ENCODE measurements at places on chromosomes 4 and X.

GRCh38 chr4:2172627-2173231 is 69.2 kb downstream of the HAUS3 start:
- DNase-seq = no peak

DNA sequence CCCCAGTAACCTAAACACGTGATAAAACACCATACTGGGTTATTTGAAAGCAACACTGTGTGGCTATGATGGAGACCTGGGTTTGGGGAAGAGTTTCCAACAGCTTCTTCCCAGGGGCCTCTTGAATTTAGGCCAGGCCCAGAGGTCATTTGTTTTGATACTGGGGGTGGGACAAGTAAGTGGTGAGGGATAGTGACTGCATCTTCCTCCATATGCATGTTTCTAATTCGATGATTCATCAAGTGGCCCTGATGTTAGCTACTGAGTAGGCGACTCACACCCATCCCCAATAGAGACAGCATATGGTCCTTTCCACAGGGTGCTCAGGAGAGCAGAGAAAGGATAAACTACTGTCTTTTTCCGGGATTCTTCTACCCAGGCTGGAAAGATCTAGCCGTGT is 2.7 kb downstream of the NDP start:
- DNase-seq = no peak

DNA sequence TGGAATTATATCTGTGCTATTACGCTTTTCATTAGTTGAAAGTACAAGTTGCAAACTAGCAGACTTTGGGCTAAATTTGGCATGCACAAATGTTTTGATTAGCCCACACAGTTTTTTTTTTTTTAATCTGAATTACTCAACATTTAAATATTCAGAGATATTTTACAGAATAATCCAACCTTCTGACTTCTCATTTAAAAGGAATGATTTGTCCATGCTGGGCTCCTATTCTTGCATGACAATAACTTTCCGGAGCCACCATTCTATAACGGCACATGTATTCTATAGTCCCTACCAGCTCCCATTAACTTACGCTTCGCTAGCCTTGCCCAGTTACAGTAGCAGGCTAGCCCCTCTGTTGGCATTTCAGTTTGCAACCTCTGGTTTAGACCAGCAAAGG is 219.3 kb upstream of the FTHL17 start:
- DNase-seq = no peak

GRCh38 chr4:118356731-118357130 is 3.9 kb upstream of the PRSS12 start:
- DNase-seq = no peak

GRCh38 chr4:167555338-167556022 is 321.2 kb upstream of the SPOCK3 start:
- no peak for DNase-seq

DNA sequence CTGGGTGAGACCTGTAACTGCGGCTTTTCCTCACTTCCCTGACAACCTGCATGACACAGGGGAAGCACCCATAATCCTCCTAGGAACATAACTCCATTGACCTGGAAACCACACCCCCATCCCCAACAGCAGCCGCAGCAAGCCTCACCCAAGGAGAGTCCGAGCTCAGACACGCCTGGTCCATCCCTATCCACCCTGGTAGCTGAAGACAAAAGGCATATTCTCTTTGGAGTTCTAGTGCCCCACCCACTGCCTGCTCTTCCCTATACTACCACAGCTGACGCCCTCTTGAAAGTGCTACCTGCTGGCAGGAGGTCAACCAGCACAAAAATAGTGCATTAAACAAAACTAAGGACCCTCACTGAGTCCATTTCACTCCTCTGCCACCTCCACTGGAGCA is 1080.9 kb upstream of the IGFBP7 start:
- DNase-seq = no peak

DNA sequence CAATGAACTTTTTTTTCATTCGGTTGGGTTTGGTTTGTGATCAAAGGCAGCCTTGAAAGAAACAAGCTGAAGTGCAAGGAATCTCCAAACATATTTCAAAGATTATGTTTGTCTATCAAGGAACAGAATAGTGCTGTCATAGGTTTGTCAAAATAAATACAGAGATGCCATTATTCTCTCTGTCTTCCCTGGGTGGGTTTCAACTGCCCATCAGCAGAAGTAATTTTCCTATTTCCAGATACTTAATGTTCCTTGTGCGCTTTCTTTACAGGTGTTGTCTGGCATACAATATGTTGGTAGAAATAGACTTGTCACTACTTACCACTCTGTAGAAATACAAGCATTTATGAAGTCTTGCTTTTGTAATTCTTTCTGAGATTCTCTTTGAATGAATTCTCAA is 294.9 kb downstream of the PDHA2 start:
- no peak for DNase-seq

- no peak for DNase-seq
Measured at GRCh38 chr4:10160281-10160856, 43.8 kb upstream of the WDR1 start.

DNA sequence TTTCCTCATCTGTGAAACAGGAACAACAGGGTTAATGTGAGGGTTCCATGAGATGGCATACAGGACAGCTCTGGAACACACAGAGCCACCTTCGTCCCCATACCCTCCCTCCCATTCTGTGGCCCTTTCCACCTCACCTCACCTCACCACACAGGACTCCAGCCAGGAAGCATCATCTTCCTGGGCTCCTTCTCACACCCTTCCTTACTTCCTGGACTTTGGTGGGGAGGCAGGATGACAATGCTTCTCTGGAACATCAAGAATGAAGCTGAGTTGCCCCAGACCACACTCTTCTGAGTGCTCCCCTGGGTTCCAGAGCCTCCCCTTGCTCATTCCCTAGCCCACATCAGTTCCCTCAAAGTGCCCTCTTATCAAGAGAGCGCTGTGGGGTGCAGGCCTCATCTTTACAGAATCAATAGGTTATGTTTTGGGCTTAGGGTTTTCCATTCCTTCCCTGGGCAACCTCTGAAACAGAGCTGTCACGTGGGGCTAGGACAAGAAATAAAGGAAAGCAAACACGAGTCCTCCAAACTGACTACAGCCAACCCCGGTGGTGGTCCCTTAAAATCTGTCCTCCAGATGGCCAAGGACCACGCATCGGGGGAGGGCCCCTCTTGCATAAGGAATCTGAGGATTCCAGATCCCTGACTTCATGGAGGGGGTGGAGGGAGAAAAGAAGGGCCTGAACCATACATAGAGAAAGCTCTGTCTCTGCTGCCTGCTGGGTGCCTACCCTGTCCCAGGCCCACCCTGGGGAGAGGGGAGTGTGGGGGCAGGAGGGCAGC is 74.4 kb upstream of the ATP6AP2 start:
- DNase-seq = no peak

DNA sequence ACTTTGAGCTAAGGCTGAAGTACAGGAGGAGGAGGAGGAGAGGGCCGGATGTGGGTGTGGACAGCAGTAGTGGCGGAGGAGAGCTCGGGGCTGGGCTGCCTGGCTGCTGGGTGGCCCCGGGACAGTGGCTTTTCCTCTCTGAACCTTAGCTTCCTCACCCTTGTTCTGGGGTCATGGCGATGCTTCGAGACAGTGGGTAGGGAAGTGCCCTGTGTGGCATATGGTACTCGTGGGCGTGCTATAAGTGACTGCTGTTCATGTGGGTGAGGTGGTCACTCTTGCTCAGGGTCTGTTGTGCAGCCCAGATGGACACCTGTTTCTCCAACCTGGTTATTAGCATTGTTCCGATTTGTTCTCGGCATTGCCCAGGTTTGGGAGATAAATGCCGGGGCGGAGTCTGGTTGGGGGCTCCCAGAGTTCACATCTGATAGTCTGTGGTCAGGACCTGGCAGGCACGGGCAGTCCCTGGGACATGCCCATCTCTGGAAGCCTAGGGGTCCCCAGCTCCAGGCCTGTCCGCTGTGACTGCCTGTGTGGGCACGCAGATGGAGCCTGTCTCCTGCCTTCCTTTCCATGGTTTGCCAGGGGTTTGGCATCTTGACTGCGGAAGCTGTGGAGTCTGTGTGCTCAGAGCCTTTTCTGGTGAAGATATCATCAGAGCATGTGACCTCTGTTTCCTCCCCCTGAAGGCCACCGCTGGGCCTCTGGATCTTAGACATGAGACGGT is 4.9 kb upstream of the CPZ start:
- no peak for DNase-seq

DNA sequence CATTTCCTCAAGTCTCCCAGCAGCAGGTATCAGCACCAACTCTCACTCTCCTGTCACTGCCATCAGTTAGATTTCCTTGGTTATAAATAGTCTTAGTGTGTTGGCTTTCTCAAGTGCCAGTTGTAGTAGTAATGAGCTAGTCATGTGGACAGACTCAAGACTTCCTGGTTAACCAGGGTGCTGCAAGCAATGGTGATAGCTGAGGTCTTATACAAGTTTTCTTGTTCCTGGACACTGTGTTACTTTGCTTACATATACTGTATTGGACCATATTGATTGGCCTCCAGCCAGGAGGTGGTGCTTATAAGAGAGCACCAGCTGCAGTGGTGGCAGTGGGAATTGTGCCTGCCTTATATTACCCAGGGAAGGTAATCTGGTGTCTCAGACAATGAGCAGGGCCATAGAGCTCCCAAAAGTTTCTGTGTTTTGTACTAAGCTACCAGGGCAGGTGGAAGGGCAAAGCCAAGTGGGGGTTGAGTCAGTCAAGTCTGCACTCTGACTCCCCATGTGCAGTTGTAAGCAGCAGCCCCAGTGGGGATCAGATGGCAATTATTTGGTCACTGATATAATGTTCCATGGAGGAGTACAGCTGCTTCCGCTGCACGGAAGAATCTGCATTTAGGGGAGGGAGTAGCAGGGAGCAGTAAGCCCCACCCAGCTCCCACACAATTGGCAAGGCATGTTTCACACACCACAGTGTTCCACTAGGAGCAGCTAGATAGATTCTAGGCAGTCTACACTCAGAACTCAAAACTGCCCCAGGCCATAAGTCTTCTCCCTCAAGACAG is 24.1 kb upstream of the ZDHHC15 start:
- peak; percentile 57 for DNase-seq

GRCh38 chrX:149908308-149908707 is 21.1 kb upstream of the HSFX4 start:
- DNase-seq = no peak

DNA sequence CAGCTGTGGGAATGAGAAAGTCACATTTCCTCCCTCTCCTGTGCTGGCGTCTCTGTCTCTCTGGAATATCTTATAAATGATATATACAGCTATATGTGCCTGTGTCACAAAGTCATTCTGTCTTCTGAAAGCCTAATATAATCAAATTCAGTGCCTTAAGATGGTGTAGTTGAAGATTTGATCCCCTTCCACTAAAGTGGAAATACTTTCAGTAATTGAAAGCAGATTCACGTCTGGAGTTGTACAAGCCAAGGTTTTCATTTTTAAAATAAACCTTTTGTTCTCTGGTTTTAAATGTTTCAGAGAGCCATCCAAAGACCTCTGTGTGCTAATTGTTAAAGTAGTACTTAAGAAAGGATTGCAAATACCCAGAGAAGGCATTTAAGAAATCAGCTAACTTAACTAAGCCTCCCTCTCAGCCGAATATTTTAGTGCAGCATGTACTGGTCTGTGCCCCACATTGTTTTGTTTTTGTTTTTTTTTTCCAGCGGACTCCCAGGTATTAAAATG is 206.8 kb downstream of the TENM3 start:
- no peak for DNase-seq

- DNase-seq = no peak
Measured at GRCh38 chr4:15339737-15340136, 88.1 kb upstream of the C1QTNF7 start.

DNA sequence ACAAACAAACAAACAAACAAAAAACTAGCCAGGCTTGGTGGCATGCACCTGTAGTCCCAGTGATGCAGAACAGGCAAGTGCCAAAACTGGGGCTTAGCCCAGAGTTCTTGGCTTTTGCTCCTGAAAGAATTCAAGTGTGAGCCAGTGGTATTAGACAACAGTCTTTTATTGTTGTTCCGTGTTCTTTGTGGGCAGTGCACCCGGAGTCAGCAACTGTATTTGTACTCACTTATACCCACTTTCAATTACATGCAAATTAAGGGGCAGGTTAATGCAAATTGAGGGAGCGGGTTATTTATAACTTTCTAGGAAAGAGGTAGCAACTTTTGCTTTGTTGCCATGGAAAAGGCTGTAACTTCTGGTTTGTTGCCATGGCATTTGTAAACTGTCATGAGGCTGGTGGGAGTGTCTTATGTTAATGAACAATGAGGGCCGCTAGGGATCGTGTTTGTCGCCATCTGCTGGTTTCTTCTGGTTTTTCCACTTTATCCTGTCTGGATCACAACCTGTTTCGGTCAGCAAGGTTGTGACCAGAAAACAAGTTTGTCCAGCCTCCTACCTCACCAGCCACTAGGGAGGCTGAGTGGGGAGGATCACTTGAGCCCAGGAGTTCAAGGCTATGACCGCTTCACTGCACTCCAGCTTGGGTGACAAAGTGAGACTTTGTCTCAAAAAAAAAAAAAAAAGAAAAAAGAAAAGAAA is 88.8 kb upstream of the ESX1 start:
- peak; percentile 19 for DNase-seq

DNA sequence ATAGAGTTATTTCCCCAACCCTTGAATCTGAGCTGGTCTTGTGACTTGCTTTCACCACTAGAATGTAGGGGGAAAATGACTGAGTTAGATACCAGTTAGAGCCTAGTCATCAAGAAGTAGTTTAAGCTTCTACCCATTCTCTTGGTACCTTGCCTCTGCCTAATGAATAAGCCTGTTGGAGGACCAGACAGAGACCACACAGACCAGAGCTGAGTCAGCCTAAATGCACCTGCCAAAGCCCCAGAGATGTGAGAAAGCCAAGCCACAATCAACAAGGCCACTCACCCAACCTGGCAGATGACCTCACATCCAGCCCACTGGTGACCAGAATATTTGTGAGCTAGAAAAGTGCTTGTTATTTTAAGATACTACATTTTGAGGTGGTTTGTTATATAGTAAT is 85.2 kb upstream of the DCLK2 start:
- no peak for DNase-seq

DNA sequence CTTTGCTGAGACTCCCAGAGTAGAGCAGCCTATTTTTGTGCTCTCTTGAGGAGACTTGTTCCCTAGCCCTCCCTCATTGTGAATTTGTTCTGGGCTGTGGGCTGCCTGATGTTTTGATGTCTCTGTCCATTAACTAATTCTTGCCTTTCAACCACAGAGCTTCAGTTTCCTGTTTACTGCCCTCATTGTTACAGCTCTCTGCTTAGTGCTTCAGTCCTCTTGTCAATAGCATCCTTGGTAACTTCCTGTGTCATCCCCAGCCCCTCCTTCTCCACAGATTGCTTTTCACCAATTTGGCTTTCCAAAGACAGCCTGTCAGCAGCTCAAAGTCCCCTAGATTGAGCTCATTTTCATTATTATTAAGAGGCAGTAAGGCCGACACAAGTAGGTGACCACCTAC is 69.9 kb downstream of the COX7B2 start:
- no peak for DNase-seq

GRCh38 chr4:76987153-76987591 is 37.6 kb downstream of the SEPTIN11 start:
- DNase-seq = peak; percentile 88

DNA sequence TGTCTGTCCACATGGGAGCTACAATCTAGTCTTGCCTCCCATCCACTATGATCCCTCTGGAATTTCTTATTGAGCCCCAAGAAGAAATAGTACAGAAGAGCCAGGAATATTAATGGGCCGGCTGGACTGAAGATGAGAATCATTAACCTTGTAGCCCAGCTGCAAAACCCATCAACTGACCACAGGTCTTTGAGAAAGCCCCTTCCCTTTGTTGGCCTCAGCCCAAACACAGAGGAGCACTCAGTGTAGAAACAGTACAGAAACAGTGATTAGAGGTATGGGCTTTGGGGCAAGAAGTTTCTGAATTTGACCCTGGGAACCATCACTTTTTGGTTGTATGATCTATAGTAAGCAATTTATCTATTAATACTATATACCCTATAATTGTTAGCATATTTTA is 76.8 kb upstream of the RAB40AL start:
- DNase-seq = no peak

GRCh38 chr4:101678180-101678579 is 112.3 kb upstream of the BANK1 start:
- DNase-seq = no peak

All from right hindlimb (tissue), 1 donor.